ENCODE measurements at places on chromosomes 4 and X.

DNA sequence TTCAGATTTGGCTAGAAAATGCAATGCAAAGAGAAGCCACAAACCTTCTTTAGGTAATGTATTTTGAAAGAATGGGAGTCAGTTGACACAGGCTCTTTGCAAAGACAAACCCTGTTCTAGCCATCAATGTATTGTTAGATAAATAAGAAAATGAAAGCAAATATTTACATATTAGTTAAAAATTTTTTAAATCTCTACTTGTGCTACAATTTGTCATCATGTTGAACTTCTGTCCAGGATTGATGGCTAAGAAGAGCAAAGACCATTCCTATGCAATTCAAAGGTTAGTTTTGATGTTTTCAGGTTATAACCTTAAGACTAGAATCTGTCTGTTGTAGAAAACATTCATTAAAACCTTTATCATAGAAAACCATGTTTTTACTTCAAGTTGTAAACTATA lies 788.8 kb upstream of the FTHL17 start:
- no peaks in the 10 kb centered on the region for H3K4me1 ChIP-seq
- H3K36me3 ChIP-seq: no peaks in the 10 kb centered on the region
- H3K4me3 ChIP-seq: no peak overlapping the region
- no peaks in the 10 kb centered on the region for H3K27me3 ChIP-seq
- DNase-seq: no peak

DNA sequence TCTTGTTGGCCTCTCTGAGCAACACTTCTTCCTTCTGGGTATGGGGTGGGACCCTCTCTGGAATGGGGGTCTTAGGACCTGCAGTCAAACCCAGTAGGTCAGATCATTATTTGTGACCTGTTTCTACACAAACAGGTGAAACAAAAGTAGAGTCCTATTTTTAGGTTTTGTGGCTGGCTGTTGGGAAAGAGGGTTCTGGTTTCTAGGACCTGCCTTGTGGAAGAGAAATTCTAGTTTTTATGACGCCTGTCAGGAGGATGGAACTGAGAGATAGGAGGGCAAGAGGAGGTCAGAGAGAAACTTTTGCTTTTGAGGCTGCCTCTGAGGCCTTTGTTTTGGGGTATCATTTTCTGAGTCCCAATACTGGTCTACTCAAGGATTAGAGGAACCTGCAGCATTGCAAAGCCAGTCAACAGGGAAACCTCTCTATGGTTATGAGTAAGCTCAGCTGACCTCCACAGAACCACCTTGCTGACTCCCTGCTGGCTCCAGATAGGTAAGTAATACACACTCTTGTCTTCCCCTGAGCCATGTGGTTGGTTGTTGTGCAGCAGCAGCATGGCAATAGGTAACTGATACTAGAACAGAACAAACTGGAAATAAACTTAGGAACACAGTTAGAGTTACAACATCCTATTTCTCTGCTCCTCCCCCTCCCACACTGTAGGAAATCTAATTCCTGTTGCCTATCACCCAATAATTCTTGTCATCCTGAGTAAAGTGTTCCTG lies 114.7 kb upstream of the VCX3B start:
- no peaks in the 10 kb centered on the region for H3K4me1 ChIP-seq
- no peak overlapping the region for H3K27ac ChIP-seq
- no peak for DNase-seq
- H3K36me3 ChIP-seq: no peaks in the 10 kb centered on the region
- H3K4me3 ChIP-seq: no peak overlapping the region

DNA sequence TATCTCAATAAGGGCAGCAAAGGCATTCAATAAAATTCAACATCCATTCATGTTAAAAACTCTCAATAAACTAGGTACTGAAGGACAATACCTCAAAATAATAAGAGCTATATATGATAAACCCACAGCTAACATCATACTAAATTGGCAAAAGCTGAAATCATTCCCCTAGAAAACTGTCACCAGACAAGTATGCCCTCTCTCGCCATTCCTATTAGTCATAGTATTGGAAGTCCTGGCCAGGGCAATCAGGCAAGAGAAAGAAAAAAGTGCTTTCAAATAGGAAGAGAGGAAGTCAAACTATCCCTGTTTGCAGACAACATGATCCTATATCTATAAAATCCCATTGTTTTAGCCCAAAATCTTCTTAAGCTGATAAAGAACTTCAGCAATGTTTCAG lies 116.8 kb downstream of the TENT5D start:
- DNase-seq: no peak
- H3K27ac ChIP-seq: no peak overlapping the region
- H3K27me3 ChIP-seq: no peaks in the 10 kb centered on the region
- H3K36me3 ChIP-seq: no peaks in the 10 kb centered on the region
- no peaks in the 10 kb centered on the region for H3K4me1 ChIP-seq

- peaks cover 4% of the 10 kb centered on the region for H3K27me3 ChIP-seq
- peak overlapping the region; percentile 61 for H3K27ac ChIP-seq
- DNase-seq: peak; percentile 70
- H3K36me3 ChIP-seq: no peaks in the 10 kb centered on the region
- peak overlapping the region; percentile 37 for H3K4me3 ChIP-seq
- H3K4me1 ChIP-seq: no peaks in the 10 kb centered on the region
These were observed 21.0 kb upstream of the BCORL1 start for GRCh38 chrX:129961180-129962083.

GRCh38 chr4:16365036-16365569 lies 138.8 kb upstream of the TAPT1 start:
- H3K27ac ChIP-seq: no peak overlapping the region
- H3K27me3 ChIP-seq: no peaks in the 10 kb centered on the region
